ENCODE measurements at places on chromosomes 5 and 9.
A peak's percentile ranks its signal among the peaks of the same experiment; 100 is the strongest.

- DNase-seq: no peak
Measured at GRCh38 chr9:135986605-135987004, 25.4 kb upstream of the UBAC1 start.

GRCh38 chr9:114035221-114035844 lies 42.8 kb downstream of the AMBP start:
- DNase-seq: no peak

DNA sequence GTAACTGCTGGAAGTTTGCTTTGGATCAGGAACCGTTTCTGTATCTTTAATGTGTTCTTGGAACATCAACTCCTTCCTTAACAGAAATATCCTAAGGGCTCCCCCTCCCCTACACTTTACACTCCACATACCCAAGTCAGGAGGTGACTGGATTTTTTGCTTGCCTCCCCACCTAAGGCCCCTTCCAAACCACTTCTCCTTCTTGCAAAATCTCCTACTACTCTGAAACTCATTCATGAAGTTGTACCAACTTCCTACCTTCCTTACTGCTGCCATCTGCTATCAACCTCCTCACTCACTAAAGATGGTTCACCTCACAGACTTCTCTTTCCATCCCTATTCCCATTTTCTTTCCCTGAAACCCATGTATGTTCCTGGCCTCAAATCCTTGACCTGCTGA lies 16.1 kb downstream of the TXN start:
- DNase-seq: no peak

GRCh38 chr5:102196481-102196880 lies 99.6 kb downstream of the SLCO4C1 start:
- DNase-seq: no peak

GRCh38 chr9:113594484-113595299 lies 131.2 kb downstream of the RGS3 start:
- DNase-seq: no peak

- DNase-seq: no peak
Measured at GRCh38 chr9:14722391-14723035, at the start of gene CER1. Gene CER1 (minus strand): TSS chr9:14722733. CDS start chr9:14722672, 61 bp downstream.

DNA sequence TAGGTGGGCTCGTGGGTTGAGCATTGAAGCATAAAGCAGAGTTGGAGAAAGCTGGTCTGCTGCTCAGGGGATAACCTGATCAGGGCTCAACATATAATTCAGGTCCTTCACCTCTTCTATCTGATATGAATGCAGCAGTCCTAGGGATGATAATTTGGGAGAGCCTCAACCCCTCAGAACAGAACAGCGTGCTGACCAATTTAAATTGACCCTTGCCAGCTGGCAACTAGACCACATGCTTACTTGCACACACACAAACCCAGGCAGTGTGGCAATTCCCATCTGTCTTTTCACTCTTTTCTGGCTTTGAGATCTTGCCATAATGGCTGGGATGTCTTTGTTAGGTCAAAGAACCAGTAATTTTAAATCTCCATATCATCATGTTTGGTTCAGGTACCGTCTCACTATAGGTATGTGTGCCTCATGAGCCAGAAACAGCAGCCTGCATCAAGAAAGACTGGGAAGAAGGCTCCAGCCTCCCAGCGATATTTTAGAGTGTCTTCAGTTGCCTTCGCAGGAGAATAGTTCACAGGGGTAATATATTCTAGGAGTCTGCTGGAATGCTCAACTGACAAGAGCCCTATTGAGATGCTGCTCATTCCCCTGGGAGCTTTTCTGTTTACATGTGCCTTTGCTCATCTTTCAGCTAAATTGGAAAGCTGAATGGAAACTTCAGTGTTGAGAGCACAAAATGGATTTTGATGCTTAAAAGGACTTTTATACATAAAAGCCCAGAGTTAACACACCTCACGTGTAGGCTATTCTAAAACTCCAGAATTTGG lies 497.6 kb downstream of the RASEF start:
- no peak for DNase-seq

DNA sequence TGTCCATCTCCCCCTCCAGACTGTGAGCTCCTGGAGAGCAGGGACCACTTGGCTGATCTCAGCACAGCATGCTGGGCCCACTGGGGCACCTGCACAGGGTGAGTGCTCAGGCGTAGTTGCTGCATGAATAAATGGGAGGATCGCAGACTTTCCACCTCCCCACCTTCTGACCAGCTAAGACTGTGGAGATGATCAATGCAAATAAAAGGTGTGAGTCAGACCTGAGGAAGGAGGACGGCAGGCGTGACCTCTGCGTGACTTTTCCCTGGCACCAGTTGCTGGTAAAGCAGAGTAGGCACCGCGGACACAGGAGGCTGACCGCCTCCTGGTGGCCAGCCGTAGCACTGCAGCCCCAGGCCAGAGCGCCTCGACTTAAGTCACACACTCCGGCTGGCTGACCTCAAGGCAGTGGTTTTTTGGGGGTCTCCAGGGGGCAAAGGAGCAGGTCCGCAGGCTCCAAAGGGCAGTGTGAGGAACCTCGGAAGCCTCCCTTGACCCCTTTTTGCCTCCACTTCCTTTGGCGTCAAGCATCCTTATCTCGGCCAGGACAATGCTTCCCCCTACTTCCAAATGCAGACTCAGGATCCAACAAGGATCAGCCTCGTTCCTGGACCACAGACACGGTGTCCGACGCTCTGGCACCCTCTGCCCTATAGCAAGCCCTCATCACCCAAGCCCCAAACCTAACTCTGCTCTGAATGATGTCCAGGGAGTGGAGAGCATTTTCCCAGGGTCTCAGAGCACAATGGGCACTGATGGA lies 12.7 kb upstream of the TDRD7 start:
- DNase-seq: peak; percentile 83

GRCh38 chr9:73667749-73668148 lies 516.1 kb downstream of the ANXA1 start:
- DNase-seq: peak; percentile 7

GRCh38 chr5:109876941-109877669 lies 187.4 kb downstream of the MAN2A1 start:
- no peak for DNase-seq

- no peak for DNase-seq
Measured at GRCh38 chr9:133043449-133044035, 12.7 kb downstream of the GTF3C5 start.

- no peak for DNase-seq
Measured at GRCh38 chr5:158203261-158203660, 344.3 kb upstream of the CLINT1 start.

DNA sequence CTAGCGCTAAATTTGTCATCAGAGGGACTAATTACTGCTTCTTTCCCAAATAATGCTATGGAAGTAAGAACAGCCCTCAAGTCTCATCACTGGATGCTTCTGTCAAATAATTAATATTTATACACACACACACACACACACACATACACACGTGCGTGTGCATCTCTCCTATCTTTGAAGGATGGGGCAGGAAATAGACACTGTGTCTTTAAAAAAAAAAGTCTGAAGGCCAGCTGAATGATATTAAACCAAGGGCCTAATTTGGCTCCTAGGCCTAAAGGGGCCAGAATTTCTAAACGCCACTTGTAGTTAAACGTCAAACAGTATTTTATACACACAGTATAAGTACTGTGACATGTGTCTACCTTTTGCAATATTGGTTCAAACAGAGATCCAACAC lies 3.3 kb downstream of the SLF1 start:
- DNase-seq: no peak

DNA sequence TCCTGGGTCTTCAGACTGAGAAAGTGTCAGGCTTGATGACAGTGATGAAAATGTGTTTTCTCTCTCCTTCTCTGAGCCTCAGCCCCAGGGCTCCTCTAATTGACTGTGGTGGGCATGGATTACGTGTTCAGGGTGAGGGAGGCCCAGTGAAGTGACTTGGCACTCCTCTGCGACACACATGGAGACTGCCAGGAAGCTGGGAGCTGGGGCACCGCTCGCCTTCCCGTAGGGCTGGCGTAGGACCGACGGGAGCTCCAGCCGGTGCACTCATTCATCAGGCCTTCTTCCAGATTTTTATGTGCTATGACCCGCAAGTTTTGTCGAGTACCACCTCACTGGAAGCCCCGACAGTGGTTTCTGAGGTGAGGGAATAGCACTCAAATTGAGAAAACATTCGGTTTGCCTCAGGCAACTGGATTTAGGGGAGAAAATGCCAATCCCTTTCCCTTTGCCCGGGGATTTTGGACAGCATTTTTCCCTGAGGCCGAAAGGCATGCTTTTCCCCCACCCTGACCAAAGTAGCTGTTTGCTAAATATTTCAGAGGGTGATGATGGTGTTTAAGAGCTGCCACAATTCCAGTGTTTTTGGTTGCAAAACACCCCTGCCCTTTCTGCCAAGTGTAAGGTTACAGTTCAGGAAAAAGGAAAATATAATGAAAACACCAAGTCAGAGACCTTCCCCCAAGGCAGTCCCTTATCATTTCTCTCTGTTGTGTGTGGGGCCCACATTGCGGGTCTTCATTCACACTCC lies 83.7 kb downstream of the PCSK5 start:
- DNase-seq: peak; percentile 25

- DNase-seq: no peak
Measured at GRCh38 chr5:111606194-111606593, 93.9 kb upstream of the STARD4 start.

- no peak for DNase-seq
Measured at GRCh38 chr5:103428923-103429322, 133.7 kb downstream of the NUDT12 start.

- DNase-seq: no peak
Measured at GRCh38 chr5:15159606-15160005, 288.0 kb upstream of the ANKH start.

DNA sequence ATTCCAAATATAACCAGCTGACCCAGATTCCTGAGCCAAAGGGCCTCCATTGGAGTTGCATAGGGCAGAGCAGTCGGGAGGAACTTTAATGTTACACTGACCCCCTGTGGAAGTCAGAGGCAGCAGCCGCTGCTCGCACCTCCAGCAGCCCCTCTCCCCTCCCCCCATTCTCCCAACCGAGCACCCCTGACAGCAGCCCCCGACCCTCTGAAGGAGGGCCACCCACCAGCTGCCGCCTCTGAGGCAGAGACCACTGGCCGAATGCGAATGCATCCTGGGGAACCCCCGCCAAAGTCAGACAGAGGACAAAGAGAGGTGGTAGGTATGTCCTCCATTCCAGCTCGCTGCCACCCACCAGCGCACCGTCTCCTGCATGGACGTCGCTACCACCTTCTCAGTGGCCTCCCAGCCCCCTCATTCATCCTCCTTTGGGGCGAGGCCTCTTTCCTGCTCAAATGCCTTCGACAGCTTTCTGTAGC lies 231.0 kb downstream of the CDK5RAP2 start:
- DNase-seq: peak; percentile 42

GRCh38 chr5:138755084-138755748 lies 2.0 kb downstream of the CTNNA1 start:
- no peak for DNase-seq

- DNase-seq: no peak
Measured at GRCh38 chr5:73008831-73009230, 53.0 kb downstream of the FCHO2 start.

DNA sequence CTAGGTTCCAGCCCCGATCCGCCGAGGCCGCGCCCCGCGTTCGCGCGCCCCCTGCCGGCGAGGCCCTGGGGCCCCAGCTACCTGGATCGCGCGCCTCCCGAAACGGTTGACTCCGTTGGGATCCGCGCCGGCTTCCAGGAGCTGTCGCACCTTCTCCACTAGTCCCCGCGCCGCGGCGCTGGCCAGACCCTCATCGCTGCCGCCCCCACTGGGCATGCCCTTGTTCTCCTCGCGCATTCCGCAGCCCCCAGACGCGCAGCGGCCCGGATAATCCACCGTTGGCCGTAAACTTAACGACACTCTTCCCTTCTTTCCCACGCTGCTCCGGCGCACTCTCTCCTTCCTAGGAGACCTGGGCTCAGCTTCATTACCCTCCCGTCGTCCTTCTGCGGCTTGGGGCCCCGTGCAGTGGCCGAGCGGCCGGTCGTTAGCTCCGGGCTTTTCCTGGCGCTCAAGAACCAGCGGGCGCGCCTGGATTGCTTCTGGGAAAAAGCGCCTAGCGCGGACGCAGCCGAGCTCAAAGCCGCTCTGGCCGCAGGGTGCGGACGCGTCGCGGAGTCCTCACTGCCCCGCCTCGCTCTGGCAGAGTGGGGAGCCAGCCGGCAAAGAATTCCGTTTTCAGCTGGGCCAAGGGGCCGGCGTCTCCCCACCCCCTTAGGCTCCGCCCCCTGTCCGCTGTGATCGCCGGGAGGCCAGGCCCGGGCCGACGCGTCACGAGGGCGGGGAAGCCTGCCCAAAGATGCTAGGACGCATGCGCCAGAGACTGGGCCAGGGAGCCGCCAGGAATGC lies at the start of gene CDKN2B:
Gene CDKN2B (minus strand): TSS at position 589 of the 789 bp plus-strand sequence. CDS start 352 bp downstream, at position 237.
- DNase-seq: peak; percentile 96

DNA sequence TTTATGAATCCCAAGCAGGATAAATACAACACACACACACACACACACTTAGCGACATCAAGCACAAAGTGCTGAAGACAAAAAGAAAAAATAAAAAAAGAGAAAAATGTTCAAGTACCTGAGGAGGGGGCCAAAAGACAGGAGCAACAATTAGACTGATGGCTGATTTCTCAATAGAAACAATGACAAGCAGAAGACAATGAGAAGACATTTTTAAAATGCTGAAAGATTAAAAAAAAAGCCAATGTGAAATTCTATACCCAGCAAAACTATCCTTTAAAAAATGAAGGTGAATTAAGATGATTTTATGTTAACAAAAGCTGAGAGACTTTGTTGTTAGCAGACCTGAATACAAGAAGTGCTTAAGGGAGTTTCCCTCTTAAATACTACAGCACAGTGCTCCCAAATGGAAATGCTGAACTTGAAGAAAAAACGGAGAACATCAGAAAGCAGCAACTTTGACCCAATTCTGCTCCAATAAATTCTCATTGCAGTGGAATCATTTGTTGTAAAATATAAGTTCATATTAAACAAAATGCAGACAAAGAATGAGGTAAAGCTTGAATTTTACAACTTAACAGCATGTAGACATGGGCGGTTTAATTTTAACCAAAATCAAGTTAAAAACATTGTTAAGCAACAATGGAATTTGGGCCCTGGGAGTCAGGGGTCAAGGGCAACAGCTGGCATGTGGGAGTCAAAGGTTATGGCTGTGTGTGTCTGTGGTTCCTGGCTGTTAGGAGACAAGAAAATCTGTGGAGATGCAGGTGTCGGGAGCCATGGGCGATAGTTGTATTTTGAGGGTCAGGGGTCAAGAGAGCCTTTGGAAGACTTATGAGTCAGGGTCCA lies 776 bp upstream of the RANBP17 start:
- DNase-seq: no peak

GRCh38 chr5:38739011-38739704 lies 106.7 kb upstream of the OSMR start:
- DNase-seq: no peak

- DNase-seq: no peak
Measured at GRCh38 chr5:63727583-63727982, 234.7 kb downstream of the HTR1A start.

GRCh38 chr5:111404270-111404769 lies 108.0 kb downstream of the STARD4 start:
- DNase-seq: no peak

DNA sequence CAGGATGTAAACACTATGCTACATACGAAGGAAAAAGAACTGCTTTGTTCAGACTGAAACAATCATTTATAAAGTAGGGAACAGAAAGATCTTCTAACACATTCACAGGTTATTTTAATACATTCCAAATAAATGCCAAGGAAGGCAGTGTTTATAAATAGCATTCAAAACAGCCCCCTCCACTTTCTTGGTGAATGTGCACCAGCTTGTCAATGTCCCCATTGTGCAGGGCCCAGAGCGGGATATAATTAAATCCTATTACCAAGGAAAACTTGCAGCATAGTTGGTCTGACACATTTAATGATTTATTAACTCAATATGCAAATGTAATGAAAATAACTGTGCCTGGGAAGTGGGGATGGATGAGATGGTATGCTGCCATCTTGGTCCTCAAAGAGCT lies 135.9 kb upstream of the RAD23B start:
- no peak for DNase-seq

- DNase-seq: no peak
Measured at GRCh38 chr5:157611571-157612476, 36.2 kb upstream of the ADAM19 start.

Measured in Calu3 (cell line).